Stimulated activated CD4-positive, alpha-beta T cell treated with anti-CD3 and anti-CD28 coated beads, Interleukin-12 subunit alpha, Interleukin-12 subunit beta, amount 100 ng/mL, for 48 hours (primary cell): ENCODE measurements at places on chromosomes 6 and 20.

- DNase-seq = no peak
These were observed 28.6 kb upstream of the EZR start for GRCh38 chr6:158847786-158848185.

DNA sequence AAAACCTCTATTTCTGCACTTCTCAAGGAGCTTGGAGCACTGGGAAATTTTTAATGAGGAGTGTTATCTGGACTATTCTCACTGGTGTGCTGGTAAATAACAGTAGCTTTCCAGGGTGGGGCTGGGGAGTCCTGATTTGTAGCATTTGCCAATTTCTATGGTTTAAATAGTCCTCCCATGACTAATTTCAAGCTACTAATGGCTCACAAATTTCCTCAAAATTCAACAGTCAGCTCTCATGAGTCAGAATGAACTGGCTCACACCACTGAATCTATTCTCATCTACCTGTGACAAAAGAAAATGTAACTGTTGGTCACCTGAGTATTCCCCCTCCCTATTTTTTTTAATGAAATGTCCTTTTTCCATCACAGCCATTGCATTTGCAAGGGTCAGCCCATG, 449.6 kb downstream of the KIF16B start:
- DNase-seq = no peak

- peak; percentile 72 for DNase-seq
These were observed 115.4 kb downstream of the OPRM1 start for GRCh38 chr6:154154389-154154967.

- no peak for DNase-seq
These were observed 96.9 kb upstream of the FOXQ1 start for GRCh38 chr6:1215023-1215422.

- no peak for DNase-seq
These were observed 1.6 kb downstream of the REM1 start for GRCh38 chr20:31476643-31477215.

- no peak for DNase-seq
These were observed 43.6 kb downstream of the CDYL start for GRCh38 chr6:4819706-4820283.

GRCh38 chr20:1165521-1165920, 19.3 kb downstream of the TMEM74B start:
- no peak for DNase-seq

DNA sequence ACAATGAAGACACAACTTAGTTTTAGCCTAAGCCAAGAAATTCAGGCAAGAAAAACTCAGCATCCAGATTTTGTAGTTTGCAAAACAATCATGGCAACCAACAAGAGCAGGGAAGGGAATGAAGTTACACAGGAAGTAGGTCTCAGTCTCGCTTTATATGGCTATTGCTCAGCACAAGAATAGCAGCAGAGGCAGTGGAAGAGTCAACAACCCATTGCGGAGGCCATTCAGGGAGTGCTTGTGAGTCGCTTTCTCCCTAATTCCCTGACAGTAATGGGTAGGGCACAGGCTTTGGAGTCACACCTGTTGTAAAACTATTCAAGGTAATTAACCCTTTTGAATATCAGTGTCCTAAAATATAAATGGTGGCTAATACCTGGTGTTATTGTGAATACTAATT, 238.5 kb downstream of the HDGFL1 start:
- DNase-seq = no peak

- DNase-seq = no peak
These were observed 5.7 kb downstream of the PACRG start for GRCh38 chr6:162733489-162733888.

DNA sequence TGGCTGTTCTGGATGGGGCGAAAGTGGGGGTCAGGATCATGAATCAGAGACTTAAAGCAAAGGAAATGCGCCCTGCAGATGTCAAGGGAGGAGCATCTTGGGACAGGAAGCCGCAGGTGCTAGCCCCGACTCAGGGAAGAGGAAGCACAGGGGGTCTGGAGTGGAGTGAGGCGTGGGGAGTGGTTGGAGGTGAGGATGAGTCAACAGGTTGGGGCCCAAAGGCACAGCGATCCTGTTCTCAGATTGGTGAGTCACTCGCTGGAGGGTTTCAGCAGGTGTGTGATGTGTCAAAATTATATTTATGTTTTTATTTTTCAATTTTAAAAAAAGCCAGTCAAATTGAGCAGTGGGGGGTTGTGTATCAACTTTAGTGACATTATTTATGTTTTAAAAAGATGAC, 19.0 kb downstream of the PACSIN1 start:
- DNase-seq = peak; percentile 56

- DNase-seq = no peak
These were observed 2.7 kb downstream of the WRNIP1 start for GRCh38 chr6:2767657-2768524.

- DNase-seq = no peak
These were observed 57.3 kb upstream of the CST7 start for GRCh38 chr20:24891546-24892393.

DNA sequence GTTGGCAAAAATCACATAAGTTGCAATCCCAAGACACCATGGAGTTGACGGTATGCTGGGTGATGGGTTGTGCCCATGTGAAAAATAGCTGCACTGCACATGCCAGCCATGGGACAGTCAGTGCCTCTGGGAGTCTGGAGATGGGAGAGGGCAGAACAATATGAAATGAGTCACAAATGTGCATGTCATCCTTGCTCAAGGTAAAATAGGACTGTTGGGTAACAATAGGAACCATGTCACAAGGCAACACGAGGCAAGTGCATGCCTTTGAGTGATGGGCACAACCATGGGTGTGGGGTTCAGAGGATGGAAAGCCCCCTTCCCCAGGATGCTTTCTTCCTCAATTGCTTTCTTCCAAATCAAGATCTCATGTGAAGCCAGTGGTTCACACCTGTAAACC, 70.5 kb upstream of the PIM1 start:
- DNase-seq = no peak

DNA sequence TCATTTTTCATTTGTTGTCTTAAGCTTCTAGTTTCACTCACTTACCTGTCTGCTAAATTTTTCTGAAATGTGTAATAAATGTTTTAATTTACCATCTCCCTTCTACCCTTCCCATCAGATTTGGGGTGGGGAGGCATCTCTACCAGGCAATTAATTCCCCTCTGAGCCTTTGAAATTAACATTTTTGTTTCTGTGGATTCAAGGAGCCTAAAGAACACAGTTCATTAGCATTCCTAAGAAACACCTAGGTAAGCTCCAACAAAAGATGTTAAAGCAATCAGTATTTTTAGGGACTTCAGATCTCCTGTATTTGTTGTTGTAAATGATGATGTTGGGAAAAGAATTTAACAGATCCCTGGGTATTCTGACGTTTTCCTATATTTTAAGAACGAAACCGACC, 6.6 kb downstream of the TOP1 start:
- DNase-seq = no peak

DNA sequence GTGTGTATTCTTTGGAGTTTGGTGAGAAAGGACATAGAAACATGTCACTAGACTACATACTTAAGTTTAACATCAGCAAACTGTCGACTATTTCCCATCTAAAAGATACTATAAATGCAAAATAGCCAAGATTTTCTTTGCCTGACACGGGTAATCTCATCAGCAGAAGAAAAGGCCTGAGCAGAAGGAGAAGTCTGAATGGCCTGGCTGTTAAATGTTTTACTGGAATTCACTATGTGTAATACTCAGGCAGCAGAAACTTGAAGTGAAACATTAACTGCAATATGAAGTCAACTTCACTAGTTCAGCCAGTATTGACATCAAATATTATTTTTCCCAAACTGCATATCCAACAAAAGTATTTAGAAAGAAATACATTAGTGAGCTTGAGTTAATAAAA, 6.4 kb upstream of the DSE start:
- no peak for DNase-seq

DNA sequence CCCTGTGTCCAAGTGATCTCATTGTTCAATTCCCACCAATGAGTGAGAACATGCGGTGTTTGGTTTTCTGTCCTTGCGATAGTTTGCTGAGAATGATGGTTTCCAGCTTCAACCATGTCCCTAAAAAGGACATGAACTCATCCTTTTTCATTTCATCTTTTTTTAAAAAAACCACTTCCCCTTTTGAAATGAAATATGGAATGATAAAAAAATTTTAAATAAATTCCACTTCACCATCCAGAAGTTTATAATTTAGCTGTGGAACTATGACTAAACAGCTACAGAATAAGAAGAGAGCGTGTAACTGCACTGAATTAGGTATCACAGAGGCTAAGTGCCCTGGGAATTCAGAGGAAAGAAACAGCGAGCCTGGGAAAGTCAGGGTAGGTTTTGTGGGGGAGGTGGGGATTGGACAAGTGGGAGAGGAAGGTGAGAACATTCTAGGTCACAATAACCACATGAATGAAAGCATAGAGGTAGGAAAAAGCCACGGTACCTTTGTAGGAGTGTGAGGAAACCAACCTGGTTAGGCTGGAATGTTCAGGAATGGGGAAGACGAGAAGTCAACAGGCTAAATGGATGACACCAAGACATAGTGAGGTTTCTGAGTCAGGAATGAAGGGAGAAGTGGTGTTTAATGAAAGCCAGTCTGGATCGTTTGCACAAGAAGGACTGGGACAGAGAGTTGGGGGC, 11.0 kb downstream of the TRIM10 start:
- DNase-seq = no peak

- no peak for DNase-seq
These were observed 180.1 kb downstream of the SLC24A3 start for GRCh38 chr20:19392344-19393130.

- DNase-seq = no peak
These were observed 3.3 kb downstream of the PTPRK start for GRCh38 chr6:128517124-128517523.

DNA sequence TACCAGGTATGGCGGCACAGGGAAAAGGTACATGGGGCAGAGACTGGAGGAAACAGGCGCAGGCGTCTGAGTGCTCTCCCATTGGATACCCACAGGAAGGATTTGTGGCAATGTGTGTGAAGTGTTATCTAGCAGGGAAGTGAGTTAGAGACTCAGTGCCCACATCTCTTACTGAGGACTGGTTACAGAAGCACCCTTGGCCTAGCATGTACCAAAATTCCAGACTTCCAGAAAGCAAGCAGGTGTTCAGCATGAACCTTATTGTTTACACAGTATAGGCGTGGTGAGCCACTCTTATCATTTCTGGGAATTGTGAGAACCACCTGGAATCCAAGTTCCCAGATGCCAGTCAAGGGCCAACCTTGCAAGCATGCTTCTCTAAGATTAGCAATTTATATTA, 14.2 kb downstream of the MANBAL start:
- no peak for DNase-seq

- DNase-seq = no peak
These were observed 1.9 kb upstream of the AFDN start for GRCh38 chr6:167824591-167825331.

DNA sequence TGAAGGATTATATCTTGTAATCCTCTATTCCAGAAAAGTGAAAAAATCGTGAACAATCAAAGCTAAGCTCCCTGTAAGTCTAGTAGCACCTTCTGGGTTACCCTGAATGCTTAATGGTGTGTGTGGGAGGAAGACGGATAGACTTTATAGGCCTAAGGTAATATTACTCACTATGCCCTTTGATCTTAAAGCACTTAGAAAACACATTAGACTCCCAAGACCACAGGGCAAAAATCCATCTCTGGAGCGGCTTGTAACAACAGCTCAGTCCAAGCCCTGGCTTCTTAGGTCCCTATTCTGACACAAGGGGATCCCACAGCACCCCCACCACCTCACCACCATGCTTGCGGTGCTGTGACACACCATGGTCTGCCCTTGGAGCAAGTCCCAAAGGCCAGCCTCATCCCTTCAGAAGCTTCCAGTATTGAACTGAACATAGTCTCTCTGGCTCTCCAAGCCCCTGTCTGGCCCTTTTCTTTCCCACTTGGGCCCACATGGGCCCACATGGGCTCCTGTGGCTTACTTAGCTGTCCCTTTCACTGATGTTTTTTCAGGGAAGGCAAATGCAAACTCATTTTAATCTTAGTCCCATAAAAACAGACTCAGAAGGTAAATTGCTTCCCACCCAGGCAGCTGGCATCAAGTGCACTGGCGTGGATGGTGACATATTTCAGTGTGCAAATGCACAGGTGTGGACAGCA, 28.3 kb downstream of the C6orf132 start:
- no peak for DNase-seq

- no peak for DNase-seq
These were observed 29.6 kb upstream of the CRIP3 start for GRCh38 chr6:43338243-43338642.

GRCh38 chr6:88855541-88856147, 107.8 kb downstream of the RNGTT start:
- no peak for DNase-seq

GRCh38 chr6:120632975-120633374, 701.3 kb downstream of the TBC1D32 start:
- no peak for DNase-seq

GRCh38 chr6:55974688-55975087, 99.3 kb upstream of the BMP5 start:
- DNase-seq = no peak

- no peak for DNase-seq
These were observed 30.1 kb downstream of the CYB5R4 start for GRCh38 chr6:83889621-83890020.

GRCh38 chr6:154373971-154374370, 17.4 kb upstream of the IPCEF1 start:
- no peak for DNase-seq

DNA sequence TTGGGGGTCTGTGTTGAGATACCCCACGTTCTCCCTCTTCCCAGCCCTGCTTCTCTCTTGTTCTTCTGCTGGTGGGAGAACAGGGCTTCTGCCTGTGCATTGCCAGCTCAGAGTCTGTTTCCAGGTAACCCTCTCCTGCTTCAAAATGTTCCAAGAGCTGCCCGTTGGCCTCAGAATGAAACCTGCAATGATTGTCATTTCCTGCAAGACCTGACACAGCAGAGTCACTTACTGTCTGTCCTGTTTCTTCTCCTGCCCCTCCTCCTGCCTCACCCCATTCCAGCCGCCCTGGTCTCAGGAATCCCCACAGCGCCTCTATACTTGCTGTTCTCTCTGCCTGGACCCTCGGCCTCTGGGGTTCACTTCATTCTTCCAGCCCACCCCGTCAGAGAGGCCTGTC, 81.4 kb upstream of the ARID1B start:
- DNase-seq = no peak

- DNase-seq = no peak
These were observed 9.9 kb upstream of the SPATS1 start for GRCh38 chr6:44332585-44332984.

GRCh38 chr6:57224769-57225515, 2.8 kb upstream of the RAB23 start:
- DNase-seq = no peak

- no peak for DNase-seq
These were observed 30.7 kb downstream of the ASIP start for GRCh38 chr20:34271956-34272355.
